Thoracic aorta (tissue), 2 donors: ENCODE measurements at places on chromosomes 5 and 9. TPM values are rescaled to one million over a fixed set of nuclear protein-coding genes. Genes with fewer than 3 reads are reported as not detected.

- DNase-seq = no peak
Measured at GRCh38 chr5:128082551-128083032, 974 bp upstream of the SLC12A2 start.

DNA sequence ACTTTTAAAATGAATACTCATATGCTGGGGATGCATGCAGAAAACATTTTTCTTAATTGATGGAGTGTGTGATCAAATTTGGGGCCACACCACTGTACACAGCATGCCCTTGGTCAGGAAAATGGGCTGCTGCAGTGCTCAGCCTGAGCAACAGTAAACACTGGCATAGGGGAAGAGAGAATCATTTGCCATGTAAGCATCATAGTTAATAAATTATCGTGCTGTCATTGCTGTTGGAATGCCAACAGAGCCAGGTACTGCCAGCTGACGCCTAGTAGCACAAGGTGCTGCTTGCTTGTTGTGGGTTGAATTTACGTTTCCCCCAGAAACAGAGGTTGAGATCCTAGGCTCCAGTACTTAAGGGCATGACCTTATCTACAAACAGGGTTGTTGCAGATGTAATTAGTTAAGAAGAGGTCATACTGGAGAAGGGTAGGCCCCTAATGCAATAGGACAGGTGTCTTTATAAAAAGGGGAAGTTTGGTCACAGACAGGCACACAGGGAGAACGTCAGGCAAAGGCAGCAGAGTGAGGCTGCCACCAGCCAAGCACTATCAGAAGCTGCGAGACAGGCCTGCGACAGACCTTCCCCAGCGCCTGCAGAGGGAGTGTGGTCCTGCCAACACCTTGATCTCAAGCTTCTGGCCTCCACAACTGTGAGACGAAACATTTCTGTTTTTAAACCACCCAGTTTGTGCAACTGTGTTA is 25.3 kb downstream of the DAP start:
- no peak for DNase-seq

DNA sequence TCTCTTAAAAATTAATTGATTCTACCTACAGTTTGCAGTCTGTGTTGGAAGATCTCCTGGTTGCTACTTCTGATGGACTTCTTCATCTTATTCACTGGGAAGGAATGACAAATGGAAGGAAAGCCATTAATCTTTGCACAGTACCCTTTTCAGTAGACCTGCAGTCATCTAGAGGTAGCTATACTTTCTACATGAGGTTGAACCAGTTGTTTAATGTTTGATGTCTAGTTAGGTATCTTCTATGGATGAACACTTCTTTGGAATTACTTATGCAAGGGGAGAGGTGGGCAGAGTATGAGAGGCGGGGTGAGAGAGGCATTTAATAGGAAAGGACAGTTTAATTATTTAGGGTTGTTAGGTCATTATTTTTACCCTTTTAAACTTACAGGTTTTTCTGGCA is 91.2 kb downstream of the RIC1 start:
- DNase-seq = no peak

DNA sequence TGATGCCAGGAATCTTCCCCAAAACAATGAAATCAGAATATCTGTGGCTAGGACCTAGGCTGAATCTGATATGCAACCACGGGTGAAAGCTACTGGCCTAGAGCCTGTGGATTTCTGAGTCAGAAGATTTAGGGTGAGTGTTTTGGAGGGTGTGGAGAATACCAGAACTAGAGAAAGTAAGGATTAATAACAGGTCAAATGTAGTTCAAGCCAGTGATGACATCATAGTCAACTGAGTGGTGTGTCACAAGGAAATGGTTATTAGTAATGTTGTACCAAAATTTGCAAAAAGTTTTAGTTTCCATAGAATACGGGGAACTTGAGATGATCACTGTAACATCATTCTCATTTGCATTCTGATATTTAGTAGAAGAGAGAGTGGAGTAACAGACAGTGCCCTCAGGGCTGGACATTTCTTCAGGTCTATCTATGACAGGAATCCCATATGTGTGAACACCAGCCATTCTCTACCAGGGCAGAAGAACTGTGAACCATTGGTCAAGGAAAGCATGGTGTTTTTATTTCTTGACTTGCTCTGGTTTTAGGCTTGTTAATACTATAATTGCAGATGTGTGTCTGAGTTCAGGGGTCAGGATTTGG is 3.7 kb downstream of the GALNT12 start:
- no peak for DNase-seq

DNA sequence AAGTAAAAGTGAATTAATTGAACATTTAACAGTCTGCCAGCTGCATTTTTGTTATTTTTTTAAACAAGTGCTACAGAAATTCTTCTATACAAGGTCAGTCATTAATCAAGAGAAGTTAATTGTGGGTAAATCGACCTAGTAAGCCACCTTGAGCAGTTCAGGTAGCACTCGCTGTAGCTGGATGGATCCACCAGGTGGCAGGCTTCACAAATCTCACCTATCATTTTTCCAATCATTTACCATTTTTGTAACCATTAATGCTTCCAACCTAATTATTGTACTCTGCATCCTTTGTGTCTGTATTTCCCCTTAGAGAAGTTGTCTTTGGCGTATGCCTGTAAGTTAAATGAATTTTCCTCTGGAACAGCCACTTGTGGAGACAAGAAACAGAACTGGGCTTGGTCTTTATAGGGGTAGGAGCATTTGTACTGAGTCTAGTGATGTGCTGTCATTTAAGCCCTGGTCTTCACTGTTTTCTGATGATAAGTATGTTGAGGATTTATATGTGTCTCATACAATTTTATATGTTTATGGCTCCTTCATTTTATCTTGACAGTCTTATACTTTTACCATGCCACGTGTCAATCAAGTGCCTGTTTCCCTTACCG is 39.5 kb downstream of the CD180 start:
- no peak for DNase-seq

GRCh38 chr9:36399980-36400331 is at the start of gene RNF38:
TSS of gene RNF38 (minus strand) at chr9:36400269. CDS start at chr9:36400108, 161 bp downstream.
- no peak for DNase-seq

PCDHGB1 gene
- 6.8 TPM for total RNA-seq

TMEM232 gene
- not detected for total RNA-seq
